ENCODE measurements at places on chromosomes 2 and 18.

GRCh38 chr2:217906798-217907197 is 96.0 kb downstream of the TNS1 start:
- no peak for DNase-seq

DNA sequence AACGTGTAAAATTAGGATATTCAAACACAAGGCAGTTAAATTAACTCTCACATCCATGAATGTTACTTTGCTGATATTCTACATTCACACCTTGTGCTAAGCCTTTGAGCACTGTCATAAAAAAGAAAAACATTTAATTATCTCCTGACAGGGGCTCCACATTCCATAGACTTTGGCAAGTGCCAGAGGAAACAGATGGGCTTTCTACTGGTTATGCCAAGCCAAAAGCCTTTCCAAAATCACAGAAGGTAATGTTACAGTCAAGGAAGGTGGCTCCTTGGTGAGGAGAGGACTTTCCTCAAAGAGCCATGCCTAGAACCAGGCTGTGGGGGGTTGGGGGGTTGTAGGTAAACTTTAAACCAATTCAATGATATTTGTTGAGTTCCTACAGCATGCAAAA is 12.4 kb downstream of the MYO5B start:
- no peak for DNase-seq

- peak; percentile 32 for DNase-seq
These were observed 788 bp downstream of the USP14 start for GRCh38 chr18:159037-159652.

GRCh38 chr2:38835015-38835601 is 40.6 kb downstream of the DHX57 start:
- peak; percentile 44 for DNase-seq

DNA sequence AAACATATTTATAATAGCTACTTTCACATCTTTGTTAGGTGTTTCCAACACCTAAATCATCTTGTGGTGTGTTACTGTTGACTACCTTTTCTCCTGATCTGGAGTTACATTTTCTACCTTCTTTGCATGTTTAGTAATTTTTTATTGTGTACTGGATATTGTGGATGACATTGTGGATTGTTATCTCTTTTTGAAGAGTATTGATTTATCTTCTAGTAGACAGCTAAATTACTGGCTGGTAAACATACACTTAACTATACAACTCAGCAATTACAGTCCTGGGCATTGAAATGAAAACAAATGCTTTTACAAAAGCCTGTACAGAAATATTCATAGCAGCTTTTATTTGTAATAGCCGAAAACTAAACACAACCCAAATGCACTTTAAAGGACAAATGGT is 150.8 kb downstream of the PTRHD1 start:
- DNase-seq: no peak
